ENCODE measurements at places on chromosomes 3 and 15.

GRCh38 chr3:129506231-129506742 lies 22.2 kb upstream of the RHO start:
- DNase-seq, result peak; percentile 68

DNA sequence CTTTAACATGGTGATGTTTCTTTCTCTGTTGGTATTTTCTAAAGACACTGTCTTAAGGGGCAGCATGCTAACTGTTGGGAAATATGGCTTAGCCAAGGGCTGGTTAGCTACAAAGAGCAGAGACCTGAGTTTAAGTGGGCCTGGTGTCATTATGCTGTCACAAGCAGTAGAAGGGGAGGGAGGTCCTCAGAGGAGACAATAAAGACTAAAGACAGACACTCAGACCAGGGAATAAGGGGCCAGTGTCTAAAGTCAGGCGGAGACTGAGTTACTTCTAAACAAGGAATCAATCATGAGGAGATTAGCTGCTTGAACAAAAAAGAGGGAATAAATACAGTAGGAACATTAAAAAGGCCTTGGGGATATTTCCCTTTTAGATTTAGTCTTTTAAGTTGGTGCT lies 142.7 kb upstream of the DPPA4 start:
- no peak for DNase-seq

GRCh38 chr15:39777496-39777895 lies 5.1 kb downstream of the FSIP1 start:
- no peak for DNase-seq

DNA sequence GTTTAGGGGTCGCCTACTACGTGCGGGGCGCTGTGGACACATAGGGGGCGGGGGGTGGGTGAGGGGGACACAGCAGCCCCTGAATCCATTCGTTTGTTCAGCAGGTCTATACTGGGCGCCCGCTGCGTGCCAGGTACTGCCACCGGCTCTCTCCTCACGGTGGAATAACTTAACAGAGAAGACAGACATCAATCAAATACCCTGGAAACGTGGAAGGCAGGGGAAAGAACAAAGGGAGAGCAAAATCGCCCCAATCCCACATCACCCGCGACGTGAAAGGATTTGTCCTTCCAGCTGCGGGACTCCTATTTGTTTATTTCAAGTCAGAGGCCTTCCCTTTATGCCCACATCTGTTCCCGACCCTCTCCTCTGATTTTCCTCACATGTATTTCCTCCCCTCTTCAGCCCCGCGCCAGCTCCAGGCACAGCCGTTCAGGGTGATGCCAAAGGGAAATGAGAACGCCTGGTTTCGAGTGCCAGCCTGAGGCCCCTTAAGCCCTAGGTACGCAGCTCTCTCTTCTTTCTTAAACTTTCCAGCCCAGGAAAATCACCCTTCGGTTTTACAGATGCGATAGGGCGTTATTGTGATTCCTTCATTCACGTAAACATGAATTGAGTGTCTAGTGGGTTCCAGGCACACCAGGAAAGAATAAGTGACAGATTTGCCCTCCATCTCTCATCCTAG lies 726 bp upstream of the PROK2 start:
- DNase-seq, result no peak

- no peak for DNase-seq
Observed at GRCh38 chr3:155435821-155436220, 142.3 kb upstream of the STRIT1 start.

GRCh38 chr3:197942956-197943556 lies 6.9 kb upstream of the RPL35A start:
- peak; percentile 65 for DNase-seq

DNA sequence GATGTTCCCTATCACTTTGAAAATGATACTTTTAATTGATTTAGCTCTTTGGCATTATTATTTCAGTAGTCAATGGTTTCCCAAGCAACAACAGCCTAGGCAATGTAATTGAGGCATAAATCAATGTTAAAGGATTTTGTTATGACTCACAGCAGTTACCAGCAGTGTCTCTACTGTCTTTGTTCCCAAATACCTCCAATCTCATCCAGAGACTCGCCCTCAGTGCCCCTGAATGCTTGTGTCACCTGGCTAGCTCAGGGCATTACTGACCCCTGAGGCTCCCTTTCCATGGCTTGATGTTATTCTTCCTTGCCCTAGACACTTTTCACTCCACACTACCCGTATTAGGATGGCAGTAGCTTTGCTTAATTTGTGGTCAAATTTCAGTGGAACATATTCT lies 227.2 kb downstream of the SQOR start:
- no peak for DNase-seq

GRCh38 chr3:34862456-34862855 lies 776.9 kb upstream of the ARPP21 start:
- no peak for DNase-seq

GRCh38 chr15:29014493-29014892 lies 128.7 kb downstream of the APBA2 start:
- DNase-seq, result no peak

GRCh38 chr3:69294014-69294766 lies 91.7 kb downstream of the FRMD4B start:
- no peak for DNase-seq

DNA sequence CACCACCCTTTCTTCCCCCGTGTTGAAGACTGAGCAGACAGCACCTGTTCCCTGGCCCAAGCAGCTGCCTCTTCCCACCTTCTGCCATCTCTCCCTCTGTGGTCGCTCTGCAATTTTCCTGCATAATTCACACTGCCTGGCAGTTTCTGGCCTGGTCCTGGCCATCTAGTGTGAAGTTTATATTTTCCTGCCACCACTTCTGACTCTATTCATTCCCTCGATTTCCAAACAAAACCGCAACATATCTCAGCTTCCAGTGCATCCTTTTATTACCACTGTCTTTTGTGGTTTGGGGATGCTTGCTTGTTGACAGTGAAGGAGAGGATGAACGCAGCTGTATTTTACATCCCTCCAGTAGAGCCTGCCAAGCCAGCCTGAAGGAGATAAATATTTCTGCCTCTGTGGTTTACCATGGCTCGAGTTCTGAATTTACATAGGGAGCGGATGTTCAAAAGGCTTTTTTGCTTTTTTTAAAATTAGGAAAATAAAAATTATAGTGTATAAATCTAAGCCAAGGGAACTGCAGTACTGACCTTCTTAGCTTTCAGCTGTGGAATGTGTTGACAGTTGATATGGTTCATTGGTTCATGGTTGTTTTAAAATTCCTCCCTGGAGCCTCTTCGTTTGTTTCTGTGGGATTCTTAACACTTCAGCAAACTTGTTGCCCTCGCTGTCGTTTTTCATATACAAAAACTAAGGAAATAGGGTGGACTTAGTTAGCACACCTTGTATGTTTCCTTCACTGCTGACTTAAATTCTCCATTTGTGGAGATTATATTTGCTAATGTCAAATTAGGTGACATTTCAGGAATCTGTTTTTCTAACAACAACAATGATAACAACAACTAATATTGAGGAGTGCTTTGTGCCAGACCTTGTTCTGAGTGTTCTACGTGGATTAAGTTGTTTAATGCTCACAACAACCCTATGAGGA lies 250.5 kb downstream of the ADAMTSL3 start:
- DNase-seq, result no peak

GRCh38 chr15:74958320-74958907 lies 1.8 kb upstream of the RPP25 start:
- DNase-seq, result peak; percentile 62

- peak; percentile 83 for DNase-seq
Observed at GRCh38 chr3:42655331-42655888, 1.9 kb downstream of the ZBTB47 start.

GRCh38 chr3:59256230-59256629 lies 206.4 kb upstream of the CFAP20DC start:
- no peak for DNase-seq

- no peak for DNase-seq
Observed at GRCh38 chr15:63876085-63876662, 42.4 kb upstream of the HERC1 start.

DNA sequence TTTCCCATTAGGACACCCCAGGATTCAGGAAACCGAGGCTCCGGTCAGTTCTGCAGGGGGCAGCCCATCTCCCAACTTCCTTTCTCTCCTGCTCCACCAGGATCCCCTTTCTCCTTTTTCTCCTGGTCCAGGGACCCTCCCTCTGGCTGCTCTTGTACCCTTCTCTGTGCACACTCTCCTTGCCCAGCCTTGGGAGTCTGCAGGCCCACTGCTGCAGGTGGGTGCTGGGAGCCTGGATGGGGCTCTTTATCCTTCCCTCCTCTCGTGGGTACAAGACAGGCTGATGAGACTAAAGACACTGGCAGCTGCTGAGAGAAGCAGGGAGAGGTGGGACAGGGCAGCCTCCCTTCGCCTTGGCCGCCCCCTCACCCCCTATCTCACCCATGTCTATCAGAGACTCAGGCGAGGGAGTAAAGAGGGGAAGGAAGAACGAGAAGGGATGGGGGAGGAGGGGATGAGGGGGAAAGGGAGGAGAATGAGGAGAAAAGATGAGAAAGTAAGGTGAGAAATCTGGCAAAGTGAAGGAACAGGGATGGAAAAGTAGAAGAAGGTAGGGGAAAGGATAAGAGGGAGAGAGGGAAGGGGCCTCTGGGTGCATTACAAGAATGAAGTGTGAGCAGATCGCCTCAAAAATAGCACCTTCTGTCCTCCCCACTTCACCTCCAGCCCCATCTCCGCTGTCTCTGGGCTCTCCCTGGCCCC lies 45.2 kb downstream of the ITGA11 start:
- DNase-seq, result no peak

DNA sequence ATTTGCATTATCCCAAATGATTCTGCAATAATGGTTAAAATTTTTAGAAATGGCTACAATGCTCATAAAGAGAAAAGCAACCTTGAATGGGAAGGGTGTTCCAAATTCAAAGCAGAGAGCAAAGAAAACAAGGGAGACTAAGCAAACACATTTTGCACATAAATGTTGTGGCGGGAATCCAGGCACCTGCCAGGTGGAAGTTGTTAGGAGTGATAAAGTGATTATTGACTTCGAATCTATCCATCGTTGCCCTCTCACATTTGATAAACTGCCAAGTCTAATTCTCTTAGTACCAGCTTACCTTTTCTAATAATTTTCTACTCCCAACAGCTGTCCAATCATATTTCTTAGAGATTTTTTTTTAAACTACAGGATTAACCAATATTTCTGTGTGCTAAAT lies 244.5 kb downstream of the CACNA2D3 start:
- no peak for DNase-seq

DNA sequence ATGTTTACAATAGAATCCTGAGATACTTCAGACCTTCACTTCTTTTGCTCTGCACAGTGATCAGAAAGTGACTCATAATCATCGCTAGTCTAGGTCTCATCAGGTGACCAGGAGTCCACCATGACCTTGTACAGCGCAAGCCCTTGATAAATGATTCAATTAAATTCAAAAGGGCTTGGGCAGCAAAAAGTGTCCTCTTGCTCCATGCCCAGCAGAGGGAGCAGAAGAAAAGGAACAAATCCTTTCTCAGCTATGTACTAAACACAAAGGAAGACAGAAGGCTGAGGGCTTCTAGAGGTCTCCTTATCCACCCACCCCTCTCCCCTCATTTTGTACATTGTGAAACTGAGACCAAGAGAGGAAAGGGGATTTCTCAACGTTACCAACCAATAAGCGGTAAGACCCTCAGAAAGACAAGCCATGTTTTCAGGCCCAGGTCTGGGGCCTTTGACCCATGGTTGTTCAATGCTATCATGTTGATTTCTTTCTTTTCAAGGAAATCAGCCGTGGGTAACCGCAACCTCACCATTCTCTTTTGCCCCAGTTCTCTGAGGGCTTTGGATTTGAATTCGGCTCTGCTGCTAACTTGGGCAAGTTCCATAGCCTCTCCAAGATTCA lies 74.8 kb downstream of the AQP9 start:
- no peak for DNase-seq

GRCh38 chr3:187385296-187385695 lies 17.1 kb downstream of the RTP4 start:
- DNase-seq, result no peak

DNA sequence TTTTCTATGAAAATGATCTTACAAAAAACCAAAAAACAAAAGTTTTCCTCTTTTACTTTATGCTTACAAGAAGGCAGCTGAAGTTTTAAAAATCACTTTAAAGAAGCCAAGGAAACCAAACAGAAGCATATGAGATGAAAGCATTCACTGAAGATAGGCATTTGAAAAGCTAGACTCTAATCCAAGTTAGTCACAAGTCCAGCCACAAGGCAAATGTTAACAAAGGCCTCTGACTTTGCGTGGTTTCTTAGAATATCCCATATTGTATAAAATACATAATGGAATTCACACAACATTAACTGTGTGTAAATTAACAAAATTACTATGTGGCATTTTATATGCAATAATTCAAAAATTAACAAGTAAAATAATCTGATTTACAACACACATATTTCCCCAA lies 17.7 kb downstream of the MRPL3 start:
- no peak for DNase-seq

- DNase-seq, result no peak
Observed at GRCh38 chr3:66381626-66382025, 119.2 kb downstream of the LRIG1 start.

- peak; percentile 94 for DNase-seq
Observed at GRCh38 chr3:18444595-18445400, 19.7 kb upstream of the SATB1 start.

DNA sequence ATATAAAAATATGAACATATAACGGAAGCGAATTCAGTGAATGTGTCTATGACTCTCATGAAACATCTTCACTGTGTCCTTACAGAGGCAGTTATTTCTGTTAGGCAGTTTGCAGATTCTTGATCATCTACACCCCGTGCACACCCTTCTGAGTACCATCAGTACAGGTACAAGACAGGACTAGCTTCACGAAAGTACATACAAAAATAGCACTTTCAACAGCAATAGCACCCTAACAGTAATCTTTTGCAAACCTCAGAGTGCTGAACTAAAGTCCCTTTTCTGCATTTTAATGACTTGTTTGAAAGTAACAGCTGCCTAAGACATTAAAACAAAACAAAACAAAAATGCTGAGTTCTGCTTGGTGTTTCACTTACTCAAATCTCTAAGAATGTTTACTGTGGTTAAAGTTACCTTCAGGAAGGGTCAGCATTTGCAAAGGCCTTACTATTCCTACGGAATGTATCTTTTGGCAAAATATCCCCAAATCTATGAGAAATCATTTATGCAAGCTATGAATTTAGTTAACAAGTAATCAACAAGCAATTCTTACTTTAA lies 104.1 kb downstream of the CNTN3 start:
- DNase-seq, result no peak

GRCh38 chr15:66795851-66796250 lies 93.8 kb downstream of the SMAD6 start:
- no peak for DNase-seq

- peak; percentile 64 for DNase-seq
Observed at GRCh38 chr3:134378384-134378783, 4.1 kb upstream of the AMOTL2 start.

DNA sequence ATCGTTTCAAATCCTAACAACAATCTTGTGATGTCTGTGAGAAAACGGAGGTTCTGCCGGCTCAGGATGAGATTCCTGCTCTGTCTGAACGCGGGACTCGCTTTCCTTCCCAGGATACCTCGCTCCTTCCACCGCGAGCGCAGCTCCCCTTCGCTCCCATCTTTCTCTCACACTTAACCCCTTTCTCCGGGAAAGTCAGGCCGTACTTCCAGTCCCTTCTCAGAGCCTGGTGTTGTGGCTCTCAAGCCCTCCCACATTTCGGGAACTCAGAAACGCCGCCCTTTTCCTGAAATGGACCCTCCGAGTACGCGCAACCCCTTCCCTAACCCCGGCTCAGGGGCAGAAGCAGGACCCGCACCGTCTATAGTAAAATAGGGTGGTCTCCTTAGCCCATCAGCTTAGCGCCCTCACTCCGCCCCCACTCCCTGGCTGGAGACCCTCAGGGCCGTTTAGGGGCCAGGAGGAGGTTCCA lies 378 bp upstream of the FEM1B start:
- DNase-seq, result peak; percentile 72
